ENCODE measurements at places on chromosomes 3 and 15.

- DNase-seq: no peak
Observed at GRCh38 chr3:14806641-14807263, 12.0 kb upstream of the FGD5 start.

DNA sequence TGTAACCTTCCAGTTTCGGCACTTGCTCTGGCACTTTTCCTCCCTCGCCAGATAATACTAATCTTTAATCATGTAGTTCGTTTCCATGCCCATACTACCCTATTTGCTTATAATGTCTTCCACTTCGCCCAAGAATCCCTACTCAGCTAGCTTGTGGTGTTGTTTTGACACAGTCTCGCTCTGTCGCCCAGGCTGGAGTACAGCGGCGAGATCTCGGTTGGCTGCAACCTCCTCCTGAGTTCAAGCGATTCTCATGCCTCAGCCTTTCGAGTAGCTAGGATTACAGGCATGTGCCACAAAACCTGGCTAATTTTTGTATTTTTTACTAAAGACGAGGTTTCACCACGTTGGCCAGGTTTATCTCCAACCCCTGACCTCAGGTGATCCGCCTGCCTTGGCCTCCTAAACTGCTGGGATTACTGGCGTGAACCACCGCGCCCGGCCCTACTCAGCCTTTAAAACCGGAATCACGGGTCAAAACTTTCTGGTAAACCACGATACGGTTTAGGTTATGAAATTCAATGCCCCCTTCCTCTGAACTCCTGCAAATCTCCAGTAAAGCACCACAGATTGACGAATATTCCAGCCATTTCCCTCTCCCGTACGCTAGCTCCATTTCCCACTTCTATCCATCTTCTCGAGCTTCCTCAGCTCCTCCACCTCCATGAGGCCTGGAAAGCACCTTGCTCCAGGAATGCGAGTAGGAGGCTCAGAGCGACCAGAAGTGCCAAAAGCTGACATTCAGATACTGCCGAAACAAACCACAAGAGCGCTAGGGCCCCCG is 878 bp upstream of the RAD51 start:
- DNase-seq: no peak

DNA sequence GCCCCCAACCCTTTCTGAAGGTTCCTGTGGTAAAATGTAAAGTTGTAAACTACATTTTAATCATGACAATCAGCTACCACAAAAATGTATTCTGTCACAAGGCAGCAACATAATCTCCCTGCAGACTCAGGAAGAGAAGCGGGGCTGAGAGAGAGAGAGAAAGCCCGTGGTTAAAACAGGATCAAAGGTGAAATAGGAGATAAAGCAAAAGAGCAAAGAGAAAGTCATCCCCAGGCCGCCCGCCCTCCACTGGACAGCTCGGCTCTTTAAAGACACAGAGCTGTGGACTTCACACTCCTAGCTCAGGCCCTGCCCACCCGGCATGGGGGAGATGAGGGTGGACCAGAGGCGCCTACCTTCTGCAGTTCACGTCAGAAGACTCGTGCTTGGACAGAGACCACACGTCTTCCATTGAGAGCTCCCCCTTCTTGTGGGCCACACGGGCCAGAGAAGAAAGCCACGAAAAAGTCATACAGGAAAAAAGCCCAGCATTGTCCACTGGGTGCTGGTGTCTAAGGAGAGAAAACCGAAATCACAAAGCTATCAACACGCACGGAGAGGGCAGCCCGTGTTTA is 29.4 kb downstream of the ABCC5 start:
- no peak for DNase-seq

DNA sequence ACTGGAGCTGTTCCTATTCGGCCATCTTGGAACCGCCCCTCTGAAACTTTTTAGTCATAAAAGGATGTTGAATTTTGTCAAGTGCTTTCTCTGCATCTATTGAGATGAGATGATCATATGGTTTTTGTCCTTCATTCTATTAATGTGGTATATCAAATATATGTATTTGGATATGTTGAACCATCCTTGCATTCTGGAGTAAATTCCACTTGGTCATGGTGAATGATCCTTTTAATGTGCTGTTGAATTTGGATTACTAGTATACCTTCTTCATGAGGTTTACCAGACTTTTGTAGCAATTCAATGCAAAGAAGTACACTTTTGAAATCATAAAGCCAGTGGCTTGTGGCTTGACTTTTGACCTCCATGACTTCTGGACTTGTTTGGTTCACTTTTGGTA is 33.4 kb upstream of the XRN1 start:
- DNase-seq: no peak

DNA sequence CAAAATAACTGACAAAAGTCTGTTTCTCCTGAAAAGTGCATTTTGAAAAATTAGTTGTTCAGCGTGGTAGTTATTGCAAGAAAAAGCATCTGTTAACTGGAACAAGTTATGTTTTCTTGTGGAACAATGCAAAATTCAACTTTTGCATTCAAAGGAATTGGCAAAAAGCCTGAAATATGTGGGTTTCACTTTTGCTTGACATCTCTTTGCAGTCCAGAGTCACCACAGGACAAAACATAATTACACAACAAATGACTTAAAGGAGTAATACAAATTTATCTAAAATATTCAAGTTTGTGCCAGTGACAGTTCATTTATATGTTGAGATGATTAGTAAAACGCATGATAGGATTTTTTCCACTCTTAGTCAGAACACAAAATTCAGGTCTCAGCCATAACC is 96.3 kb upstream of the P2RY1 start:
- no peak for DNase-seq

- DNase-seq: no peak
Observed at GRCh38 chr3:32816439-32817256, 1.1 kb upstream of the TRIM71 start.

GRCh38 chr3:170372190-170372879 is 14.8 kb downstream of the SKIL start:
- DNase-seq: no peak

All from NCI-H524 treated with DMSO at 0.1 percent for 48 hours (cell line).